Karpas-422 (cell line): ENCODE measurements at places on chromosomes 16 and 17. TPM values are rescaled to one million over a fixed set of nuclear protein-coding genes. Genes with fewer than 3 reads are reported as not detected.

The TMEM238L gene
- not detected in 2 replicates for total RNA-seq

The ABI3 gene
- 20.2 and 29.9 TPM in 2 replicates for total RNA-seq

The SLC13A2 gene
- total RNA-seq, result not detected in 2 replicates

The KCNH4 gene
- total RNA-seq, result 0.04 TPM in 1 of 2 replicates, not detected in the other

The CLEC18A gene
- total RNA-seq, result 3.4 and 4.9 TPM in 2 replicates

The ST6GALNAC1 gene
- total RNA-seq, result not detected in 2 replicates

The TENT4B gene
- 2.5 and 5.2 TPM in 2 replicates for total RNA-seq

The GDPD3 gene
- 2.1 and 3.3 TPM in 2 replicates for total RNA-seq

The HOXB2 gene
- not detected in 2 replicates for total RNA-seq

The CPHXL2 gene
- total RNA-seq, result not detected in 2 replicates

The KRTAP4-3 gene
- total RNA-seq, result not detected in 2 replicates

The FOXC2 gene
- total RNA-seq, result 0.07 TPM in 1 of 2 replicates, not detected in the other

The CUEDC1 gene
- total RNA-seq, result 0.71 and 2.6 TPM in 2 replicates

The RAMP2 gene
- total RNA-seq, result not detected in 2 replicates

The NUBP1 gene
- 17.7 and 23.1 TPM in 2 replicates for total RNA-seq

The AOC2 gene
- 0.67 and 1.5 TPM in 2 replicates for total RNA-seq

The NATD1 gene
- 0.45 and 1.2 TPM in 2 replicates for total RNA-seq

The SMYD4 gene
- 13.9 and 23.2 TPM in 2 replicates for total RNA-seq

The TMEM204 gene
- total RNA-seq, result not detected in 2 replicates

The PDE6G gene
- total RNA-seq, result 1.6 and 2.7 TPM in 2 replicates

The SLC2A4 gene
- 0.14 TPM in 1 of 2 replicates, not detected in the other for total RNA-seq

The RAB37 gene
- total RNA-seq, result 0.07 TPM in 1 of 2 replicates, not detected in the other

The PHKG2 gene
- 32.3 and 35.5 TPM in 2 replicates for total RNA-seq

The NPB gene
- 0.07 TPM in 1 of 2 replicates, not detected in the other for total RNA-seq

The SAMD14 gene
- not detected in 2 replicates for total RNA-seq

The MPV17L gene
- not detected in 2 replicates for total RNA-seq

The OTOP3 gene
- total RNA-seq, result not detected in 2 replicates

The KRT39 gene
- total RNA-seq, result not detected in 2 replicates

The TBC1D28 gene
- total RNA-seq, result not detected in 2 replicates

The SMTNL2 gene
- 0.45 TPM in 1 of 2 replicates, not detected in the other for total RNA-seq

The KRT12 gene
- not detected in 2 replicates for total RNA-seq

The CIBAR2 gene
- not detected in 2 replicates for total RNA-seq

The LRRC46 gene
- 2.8 TPM in 1 of 2 replicates, not detected in the other for total RNA-seq

The DCTN5 gene
- 35.6 and 51.4 TPM in 2 replicates for total RNA-seq

The FBXO39 gene
- not detected in 2 replicates for total RNA-seq

The CLEC10A gene
- not detected in 2 replicates for total RNA-seq

The KRTAP9-4 gene
- total RNA-seq, result not detected in 2 replicates

The TBC1D3C gene
- not detected in 2 replicates for total RNA-seq

The SCARF1 gene
- 0.18 TPM in 1 of 2 replicates, not detected in the other for total RNA-seq

The C1QTNF1 gene
- total RNA-seq, result not detected in 2 replicates

The TTLL6 gene
- total RNA-seq, result not detected in 2 replicates

The ARHGDIG gene
- total RNA-seq, result 2.7 and 3.1 TPM in 2 replicates

The COQ9 gene
- total RNA-seq, result 39.5 and 46.9 TPM in 2 replicates

The GPR139 gene
- total RNA-seq, result not detected in 2 replicates

The KRT33B gene
- not detected in 2 replicates for total RNA-seq

The SPAG7 gene
- total RNA-seq, result 24.6 and 40.7 TPM in 2 replicates

The CNGB1 gene
- total RNA-seq, result not detected in 2 replicates
